ENCODE measurements at places on chromosomes 11 and 22. TPM values are rescaled to one million over a fixed set of nuclear protein-coding genes. Genes with fewer than 3 reads are reported as not detected.

GRCh38 chr11:6040874-6041273 lies 10.3 kb upstream of the OR56A1 start:
- H3K27me3 ChIP-seq, result peaks cover 5% of the 10 kb centered on the region
- H3K4me1 ChIP-seq, result no peaks in the 10 kb centered on the region
- DNase-seq, result no peak
- no peaks in the 10 kb centered on the region for H3K36me3 ChIP-seq
- no peak overlapping the region for H3K4me3 ChIP-seq
- H3K27ac ChIP-seq, result no peak overlapping the region

DNA sequence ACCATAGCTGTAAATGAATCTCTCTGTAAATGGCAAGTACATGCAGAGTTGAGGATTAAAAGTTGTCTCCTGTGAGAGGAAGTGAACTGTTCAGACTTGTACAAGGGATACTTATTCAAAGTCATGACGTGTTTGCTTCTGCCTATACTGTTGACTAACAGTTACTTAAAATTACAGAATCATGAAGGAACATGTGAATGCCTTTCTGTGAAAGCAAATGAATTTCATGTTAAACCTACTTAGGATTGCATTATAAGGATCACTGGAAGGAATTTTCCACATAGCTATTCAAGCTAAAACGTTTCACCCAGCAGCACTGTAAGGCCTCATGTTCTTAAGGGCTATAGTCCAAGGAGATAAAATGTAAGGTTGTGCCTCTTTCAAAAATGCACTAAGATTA lies 93.4 kb upstream of the BIRC3 start:
- no peaks in the 10 kb centered on the region for H3K4me1 ChIP-seq
- H3K36me3 ChIP-seq, result no peaks in the 10 kb centered on the region
- no peak overlapping the region for H3K27ac ChIP-seq
- H3K27me3 ChIP-seq, result peaks cover 2% of the 10 kb centered on the region
- no peak overlapping the region for H3K4me3 ChIP-seq

- peaks cover 6% of the 10 kb centered on the region for H3K36me3 ChIP-seq
- H3K4me1 ChIP-seq, result peaks cover 19% of the 10 kb centered on the region
- no peak overlapping the region for H3K4me3 ChIP-seq
- H3K27me3 ChIP-seq, result no peaks in the 10 kb centered on the region
These were observed 4.8 kb downstream of the KIAA0930 start for GRCh38 chr22:45235851-45236342.

- H3K4me3 ChIP-seq, result no peak overlapping the region
- peaks cover 20% of the 10 kb centered on the region for H3K36me3 ChIP-seq
- H3K4me1 ChIP-seq, result peaks cover 28% of the 10 kb centered on the region
- DNase-seq, result peak; percentile 94
These were observed 2.2 kb upstream of the RPS19BP1 start for GRCh38 chr22:39534591-39535356.

The DPP3 gene
- 75.8 TPM for total RNA-seq

The GLYATL2 gene
- not detected for total RNA-seq

The ADAMTS15 gene
- not detected for total RNA-seq

Data from activated CD8-positive, alpha-beta T cell treated with anti-CD3 and anti-CD28 coated beads for 36 hours (primary cell).